ENCODE measurements at places on chromosomes 5 and 9.

DNA sequence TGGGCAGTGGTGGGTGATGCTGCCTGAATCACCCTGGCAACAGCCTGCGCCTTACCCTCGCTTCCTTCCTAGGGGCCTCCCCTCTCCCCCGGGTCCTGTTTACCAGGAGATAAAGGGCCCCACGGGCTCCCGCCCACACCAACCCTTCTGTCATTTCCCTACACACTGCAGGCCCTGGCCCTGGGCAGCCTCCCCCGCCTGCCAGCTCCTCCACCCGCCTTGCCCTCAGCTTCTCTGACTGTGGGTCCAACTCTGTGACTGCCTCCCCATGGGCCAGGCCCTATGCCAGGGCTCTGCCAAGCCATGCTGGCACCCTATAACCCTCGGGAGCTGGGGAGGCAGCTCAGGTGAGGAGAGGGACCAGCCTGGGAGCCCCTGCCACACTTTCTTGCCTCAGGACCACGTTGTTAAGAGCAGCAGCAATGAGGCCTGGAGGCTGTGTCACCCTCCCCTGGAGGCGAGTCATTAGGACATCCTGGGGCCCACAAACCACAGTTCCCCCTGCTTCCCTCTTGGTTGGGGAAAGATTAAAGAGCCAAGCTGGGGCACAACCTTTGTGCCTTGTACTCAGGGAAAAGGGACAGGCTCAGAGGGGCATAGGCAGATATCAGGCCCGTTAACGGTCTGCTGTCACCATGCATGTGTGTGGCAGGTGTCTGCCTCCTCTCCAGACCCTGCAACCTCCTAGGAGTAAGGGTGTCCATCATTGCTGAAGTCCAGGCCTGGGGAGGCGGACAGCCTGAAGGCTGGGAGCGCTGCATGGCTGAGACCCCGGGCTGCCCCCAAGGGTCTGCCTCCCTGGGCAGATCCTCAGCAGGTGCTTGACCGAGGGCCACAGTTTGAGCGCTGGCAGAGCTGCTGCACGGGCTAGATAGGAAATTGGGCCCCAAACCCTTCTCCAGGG, 2.8 kb downstream of the MGAT4B start:
- peak; percentile 54 for DNase-seq

GRCh38 chr5:31366941-31367340, 165.0 kb downstream of the DROSHA start:
- no peak for DNase-seq

- DNase-seq: peak; percentile 67
Measured at GRCh38 chr5:81006947-81007636, 46.9 kb downstream of the RASGRF2 start.

DNA sequence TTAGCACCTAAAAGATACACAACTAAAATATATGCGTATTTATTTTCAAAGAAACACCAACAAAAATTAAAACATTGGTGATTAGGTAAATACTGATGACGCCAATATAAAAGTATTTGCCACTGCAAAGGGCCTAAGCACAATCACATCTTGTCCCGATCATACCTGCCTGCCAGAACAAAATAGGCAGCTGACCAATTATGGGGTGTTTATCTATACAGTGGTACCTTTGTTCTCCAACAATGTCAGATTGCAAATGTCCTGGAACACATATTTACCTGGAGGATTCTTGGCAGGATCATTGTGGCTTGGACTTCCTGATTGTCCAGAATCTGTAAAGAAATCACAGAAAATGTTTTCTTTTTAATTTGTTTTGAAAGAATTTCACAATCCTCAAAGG, 134.5 kb downstream of the NFIB start:
- no peak for DNase-seq

DNA sequence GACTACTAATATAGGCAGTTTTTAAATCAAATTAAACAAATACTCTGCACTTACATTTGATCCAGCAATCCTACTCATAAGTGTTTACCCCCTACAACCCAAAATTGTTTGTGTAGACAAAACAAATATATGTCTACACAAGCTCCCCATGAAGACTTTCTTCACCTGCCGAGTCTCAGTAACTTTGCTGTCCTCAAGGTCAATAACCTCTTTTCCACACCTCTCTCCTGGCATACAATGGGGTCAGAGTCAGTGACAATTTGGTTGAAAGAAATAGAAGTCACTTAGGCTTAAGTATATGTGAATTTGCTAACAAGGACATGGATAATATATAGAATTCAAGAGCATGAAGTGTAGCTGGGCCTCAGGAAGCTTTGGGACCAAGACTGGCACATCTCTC, 29.1 kb downstream of the APBA1 start:
- no peak for DNase-seq

GRCh38 chr5:88885002-88885401, 2.0 kb upstream of the MEF2C start:
- DNase-seq: no peak

DNA sequence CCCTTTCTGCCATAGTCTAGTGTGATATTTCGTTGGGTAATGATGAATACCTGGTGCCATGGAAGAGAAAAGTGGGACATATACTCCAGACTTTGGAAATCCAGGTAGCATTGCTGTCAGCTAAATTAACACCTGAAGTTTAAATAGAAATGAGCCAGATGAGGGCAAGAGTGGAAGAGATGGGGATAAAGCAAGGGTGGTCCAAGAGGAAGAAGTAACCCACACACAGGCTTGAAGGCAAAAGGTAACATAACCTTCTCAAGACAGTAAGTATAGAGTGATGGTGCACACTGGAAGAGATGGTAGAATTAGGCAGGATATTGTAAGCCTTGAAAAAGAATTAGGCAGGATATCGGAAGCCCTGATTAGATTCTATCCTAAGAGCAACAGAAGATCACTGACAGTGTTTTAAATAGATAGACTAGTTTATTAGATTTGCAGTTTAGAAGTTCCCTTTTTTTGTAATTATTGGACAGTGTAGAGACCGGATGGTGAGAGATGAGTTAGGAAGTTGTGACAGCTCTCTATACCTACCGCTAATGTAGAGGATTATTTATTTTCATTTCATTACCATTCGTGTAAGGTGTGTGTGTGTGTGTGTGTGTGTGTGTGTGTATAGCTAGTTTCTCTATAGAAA, 16.8 kb downstream of the ANXA1 start:
- no peak for DNase-seq

DNA sequence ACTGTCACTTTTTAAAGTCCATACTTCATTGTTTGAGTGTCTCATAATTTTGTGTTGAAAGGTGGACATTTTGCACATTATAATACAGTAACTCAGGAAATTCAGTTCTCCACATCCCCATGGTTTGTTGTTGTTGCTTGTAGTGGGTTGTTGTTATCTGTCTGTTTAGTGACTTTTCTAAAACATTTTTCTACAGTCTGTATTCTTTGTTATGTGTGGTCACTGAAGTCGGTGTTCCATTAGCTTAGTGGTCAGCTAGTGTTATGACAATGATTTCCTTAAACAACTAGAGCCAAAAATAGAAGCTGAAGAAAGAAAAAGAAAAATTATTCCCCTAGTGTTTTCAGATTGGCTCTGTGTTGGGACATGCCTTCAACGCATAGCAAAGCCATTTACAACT, 5.6 kb upstream of the IL33 start:
- DNase-seq: no peak

GRCh38 chr9:123996731-123997421, 14.7 kb upstream of the LHX2 start:
- DNase-seq: peak; percentile 58

- no peak for DNase-seq
Measured at GRCh38 chr5:6830643-6831239, 117.5 kb downstream of the TENT4A start.

DNA sequence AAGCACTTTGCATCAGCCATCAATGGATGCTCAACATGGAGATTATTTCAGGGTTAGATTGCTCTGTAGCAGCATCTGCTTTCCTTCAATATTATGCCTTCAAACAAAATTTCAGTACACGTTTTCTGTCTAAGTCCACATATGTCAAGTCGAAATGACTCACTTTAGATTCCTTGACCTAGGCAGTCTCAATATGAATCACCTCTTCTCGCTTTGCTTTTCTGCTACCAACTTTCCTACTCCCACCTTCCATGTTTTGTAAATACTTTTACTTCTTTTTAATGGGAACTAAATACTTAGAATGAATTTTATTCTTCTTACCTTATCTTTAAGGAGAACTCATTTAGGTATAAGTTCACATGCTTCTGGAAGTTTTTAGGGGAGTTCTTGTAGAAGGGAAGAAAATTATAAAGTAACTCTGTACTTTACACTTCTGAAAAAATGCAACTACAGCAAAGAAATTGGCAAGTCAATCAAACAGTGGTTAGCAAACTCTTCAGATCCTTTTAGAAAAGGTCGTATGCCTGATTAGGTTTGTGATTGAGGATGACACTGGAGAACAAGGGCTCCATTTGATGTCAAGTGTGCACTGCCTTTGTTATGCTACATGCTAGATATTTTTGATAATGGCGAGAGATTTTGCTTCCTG, 478.5 kb upstream of the SMARCA2 start:
- no peak for DNase-seq

DNA sequence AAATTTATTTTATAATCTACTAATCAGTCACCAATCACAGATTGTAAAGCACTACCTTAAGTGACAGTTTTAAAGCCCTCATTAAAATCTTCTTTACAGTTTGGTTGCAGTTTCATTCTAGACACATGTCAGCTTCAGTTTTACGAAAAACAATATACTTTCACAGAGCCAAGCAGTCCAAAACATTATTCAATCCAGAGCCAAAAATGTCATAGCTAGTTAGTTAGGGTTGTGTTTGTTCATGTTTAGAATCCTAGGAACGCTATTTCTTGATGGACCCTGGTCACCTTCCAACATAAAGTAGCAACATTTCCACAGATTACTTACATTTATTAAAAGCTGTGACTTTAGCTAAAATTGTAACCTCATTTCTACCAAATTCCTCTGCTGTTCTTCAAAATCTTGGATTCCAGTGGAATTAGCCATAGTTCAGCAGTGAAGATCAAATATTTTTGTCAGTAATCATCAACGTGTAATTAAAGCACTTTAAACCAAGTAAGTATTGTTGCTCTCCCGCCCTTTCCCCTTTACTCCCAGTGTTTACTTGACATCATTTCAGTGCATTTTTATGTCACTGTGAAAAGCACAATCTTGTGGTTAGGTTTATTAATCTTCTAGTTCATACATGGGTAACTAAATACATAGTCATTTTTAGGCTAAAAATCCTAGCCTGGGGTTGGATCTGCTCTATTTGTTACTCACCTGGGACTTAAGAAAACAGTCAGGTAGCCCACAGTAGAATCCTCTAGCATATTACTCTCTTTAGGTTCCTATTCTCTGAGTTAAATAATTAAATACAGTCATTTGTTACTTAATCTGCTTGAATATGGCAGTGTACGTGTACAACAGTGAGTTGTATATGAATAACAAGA, 74.3 kb downstream of the NIPBL start:
- no peak for DNase-seq

- DNase-seq: no peak
Measured at GRCh38 chr5:42806701-42807262, 4.9 kb downstream of the SELENOP start.

DNA sequence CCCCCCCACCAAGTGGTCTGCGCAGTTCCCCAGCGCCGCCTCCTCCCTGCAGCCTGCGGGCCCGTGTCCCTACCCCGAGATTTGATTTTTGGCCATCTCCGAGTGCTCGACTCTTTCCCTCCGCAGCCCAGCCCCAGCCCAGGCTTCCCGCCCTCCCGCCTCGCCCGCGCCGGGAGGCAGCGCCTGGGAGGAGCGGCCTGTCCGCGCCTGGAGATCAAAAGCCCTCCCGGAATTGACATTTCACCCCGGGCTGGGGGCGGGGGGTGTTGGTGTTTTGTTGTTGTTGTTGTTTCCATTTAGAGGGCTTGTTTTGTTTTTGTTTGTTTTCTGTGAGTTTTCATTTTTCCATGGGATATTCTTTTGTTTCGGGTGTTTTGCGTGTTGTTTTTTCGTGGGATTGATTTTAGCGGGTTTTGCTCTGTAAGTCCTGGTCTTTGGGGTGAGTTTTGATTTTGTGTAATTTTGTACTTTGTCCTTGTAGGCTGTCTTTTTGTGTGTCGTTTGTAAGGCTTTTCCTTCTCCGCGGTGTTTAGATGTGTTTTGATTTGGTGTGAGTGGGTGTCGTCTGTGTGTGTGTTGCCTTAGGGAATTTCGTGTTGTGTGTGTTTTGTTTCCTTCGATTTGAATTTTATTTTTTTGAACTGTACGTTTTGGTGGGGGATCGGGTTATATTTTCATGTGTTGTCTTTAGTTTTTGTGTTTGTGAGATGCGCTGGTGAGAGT, 1.7 kb upstream of the PAX5 start:
- DNase-seq: no peak

DNA sequence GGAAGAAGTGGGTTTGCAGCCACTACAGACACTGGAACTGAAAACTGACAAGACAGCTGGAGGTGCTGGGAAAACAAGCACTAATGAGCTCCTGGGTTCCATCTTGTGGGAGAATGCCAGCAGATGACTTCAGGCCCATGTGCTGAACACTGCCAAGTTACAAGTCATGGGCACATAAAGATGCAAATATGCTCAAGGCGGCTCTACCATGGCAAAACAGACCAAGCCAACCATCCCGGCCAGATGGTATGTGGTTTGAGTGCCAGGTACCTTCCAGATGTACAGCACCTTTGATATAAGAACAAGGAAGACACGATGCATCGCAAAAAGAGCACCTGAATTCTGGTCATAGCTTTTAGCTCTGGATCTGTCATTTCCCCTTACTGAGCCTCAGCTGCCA, 19.9 kb downstream of the TNFSF8 start:
- no peak for DNase-seq

GRCh38 chr5:174355208-174355612, 309.7 kb downstream of the NSG2 start:
- DNase-seq: no peak

DNA sequence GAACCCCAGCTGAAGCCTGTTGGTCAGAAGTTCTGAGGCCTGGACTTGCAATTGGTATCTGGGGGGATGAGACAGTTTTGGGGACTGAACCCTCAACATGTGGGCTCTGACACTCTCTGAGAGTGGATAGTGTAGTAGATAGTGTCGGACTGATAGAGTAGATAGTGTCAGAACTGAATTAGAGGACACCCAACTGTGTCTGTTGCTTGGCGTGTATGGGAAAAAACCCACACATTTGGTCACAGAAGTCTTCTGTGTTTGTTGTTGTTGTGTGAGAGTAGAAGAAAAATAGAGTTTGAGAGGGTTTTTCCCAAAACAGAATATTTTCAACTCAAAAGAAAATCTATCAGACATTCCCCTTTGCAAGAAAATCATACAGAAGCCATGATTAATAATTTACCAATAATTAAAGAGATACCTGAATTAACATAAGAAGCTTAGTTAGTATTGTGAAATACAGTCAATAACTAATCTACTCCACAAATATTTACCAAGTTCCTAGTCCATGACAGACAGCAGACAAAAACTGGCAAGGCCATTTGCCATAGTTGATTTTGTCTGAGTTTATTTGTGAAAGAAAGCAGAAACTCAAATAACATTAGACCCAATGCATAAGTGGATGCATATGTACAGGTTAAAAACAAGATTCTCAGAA, 170.9 kb downstream of the CTNND2 start:
- DNase-seq: no peak
